ENCODE measurements at places on chromosomes 16 and 17.

DNA sequence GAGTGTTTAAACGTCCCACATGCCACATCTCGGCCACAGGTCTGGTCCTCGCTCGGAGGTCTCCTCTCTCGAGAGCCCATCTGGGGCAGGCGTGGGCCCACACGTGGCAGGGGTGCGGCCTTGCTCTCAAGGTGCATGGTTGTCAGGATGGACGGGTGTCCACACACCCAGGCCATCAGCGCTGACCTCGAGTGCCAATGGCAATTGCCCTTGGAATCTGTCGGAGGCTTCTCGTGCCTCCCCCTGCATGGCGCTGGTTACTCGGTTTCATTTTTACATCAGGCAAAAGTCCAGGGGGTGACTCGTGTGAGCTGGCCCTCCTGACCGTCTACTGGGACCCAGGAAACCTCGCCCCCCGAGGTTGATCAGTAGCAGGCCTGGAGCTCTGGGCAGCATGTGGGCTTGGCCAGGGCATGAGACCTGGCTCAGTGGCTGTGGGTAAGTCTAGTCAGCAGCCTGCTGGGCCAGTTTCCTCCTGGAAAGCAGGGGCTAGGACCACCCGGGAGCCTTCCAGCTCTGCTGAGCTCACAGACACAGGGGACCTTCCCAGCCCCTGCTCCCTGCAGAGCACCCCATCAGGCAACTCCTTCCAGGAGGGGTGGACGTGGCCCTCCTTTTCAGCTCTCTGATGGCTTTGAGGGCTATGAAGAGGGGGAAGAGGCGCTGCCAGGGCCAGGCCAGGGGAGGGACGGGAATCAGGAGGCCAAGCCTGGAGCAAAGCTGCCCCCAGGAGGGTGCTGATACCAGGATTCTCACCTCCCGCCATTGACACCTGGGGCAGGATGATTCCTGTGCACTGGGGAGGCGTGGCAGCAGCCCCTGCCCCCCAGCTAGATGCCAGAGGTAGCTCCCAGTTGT, 3.7 kb upstream of the ZNF469 start:
- no peak for DNase-seq

DNA sequence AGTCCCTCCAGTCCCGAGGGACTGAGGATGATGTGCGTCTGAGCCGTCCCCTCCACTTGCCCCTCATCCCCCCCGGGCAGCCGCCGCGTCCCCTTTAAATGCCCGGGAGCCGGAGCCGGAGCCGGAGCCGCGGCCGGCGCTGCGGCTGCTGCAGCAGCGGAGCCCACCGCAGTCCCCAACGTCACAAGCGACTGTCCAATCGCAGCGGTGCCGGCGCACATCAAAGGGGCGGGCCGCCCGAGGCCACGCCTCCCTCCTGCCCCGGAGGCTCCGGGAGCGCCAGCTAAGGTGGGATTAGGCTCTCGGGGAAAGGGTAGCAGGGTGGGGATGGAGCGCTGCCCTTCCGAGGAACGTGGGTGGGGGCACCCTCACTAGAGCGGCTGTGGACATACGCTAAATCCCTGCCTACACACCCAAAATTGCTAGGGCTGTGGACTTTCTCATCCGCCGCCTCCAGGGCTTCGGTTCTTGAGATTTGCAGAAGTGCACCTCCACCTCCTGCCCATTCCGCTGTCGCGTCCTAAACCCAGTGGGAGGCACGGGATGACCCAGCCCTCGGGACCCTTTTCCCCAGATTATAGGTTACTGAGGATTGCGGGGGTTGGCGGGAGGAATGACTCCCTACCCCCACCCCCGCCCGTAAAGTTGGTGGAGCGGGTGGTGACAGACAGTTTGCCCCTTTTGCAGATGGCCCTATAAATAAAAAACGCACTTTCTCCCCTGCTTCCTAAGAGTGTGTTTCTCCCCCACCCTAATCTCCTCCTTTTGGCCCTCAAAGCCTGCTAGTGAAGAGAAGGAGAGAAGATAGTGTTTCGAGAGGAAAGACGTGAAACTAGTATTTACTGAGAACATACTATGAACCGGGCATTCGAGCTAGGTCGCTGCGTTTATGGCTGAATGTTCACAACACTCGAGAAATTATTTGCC, at the start of gene PHOSPHO1:
PHOSPHO1 (minus strand) TSS at position 152 of the 927 bp plus-strand sequence. CDS start 4,096 bp downstream, outside the sequence.
- DNase-seq: peak; percentile 66

- no peak for DNase-seq
Measured at GRCh38 chr16:66245072-66245471, 121.4 kb upstream of the CDH5 start.

- peak; percentile 69 for DNase-seq
Measured at GRCh38 chr17:45296003-45296832, 20.6 kb downstream of the MAP3K14 start.

GRCh38 chr17:15039366-15039765, 225.8 kb downstream of the PMP22 start:
- peak; percentile 5 for DNase-seq

DNA sequence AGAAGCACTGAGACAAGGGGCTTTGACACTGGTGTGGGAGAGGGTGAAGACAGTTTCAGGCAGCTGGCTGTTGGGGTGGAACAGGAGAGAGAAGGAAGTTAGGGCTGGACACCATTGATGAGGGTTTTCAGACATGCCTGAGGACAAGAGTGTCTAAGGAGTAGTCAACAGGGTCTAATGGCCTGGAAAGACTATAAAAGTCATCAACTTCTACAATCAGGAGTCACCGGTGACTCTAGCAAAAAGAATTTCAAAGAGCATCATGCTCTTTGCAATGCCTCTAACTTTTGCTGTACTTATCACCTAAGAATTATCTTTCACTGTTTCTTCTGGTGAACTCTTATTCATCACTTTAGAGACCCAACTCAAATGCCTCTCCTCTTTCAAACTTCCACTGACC, 213.9 kb downstream of the C16orf78 start:
- DNase-seq: no peak

GRCh38 chr17:9237661-9238301, 216.5 kb downstream of the NTN1 start:
- DNase-seq: no peak

DNA sequence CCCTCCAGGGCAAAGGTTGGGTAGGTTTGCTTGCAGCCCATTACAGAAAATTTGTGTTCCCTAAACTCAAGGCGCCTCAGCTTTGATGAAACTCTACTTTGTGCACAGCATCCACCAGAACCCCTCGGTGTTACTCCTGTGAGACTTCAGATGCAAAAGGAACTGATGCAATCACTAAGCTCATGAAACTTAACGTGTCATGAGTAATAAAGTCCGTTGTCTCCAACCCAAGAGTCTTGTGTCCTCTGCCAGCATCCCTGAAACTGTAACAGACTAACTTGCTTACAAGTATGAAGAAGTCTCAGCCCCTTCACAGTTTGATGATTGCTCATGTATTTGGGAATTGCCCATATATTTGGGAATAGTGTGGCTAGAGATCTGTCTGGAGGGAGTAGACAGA, 74.8 kb upstream of the MARCHF10 start:
- DNase-seq: no peak

DNA sequence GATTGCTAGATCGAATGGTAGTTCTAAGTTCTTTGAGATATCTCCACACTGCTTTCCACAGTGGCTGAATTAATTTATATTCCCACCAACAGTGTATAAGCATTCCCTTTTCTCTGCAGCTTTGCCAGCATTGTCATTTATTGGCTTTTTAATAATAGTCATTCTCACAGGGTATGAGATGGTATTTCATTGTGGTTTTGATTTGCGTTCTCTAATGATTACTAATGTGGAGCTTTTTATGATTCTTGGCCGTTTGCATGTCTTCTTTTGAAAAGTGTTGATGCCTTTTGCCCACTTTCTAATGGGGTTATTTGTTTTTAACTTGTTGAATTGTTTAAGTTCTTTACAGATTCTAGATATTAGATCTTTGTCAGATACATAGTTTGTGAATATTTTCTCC, 36.5 kb upstream of the BCAS3 start:
- peak; percentile 37 for DNase-seq

GRCh38 chr17:43648916-43649315, 12.8 kb downstream of the MEOX1 start:
- no peak for DNase-seq

- no peak for DNase-seq
Measured at GRCh38 chr16:35180970-35181369, 1721.6 kb downstream of the TP53TG3F start.

DNA sequence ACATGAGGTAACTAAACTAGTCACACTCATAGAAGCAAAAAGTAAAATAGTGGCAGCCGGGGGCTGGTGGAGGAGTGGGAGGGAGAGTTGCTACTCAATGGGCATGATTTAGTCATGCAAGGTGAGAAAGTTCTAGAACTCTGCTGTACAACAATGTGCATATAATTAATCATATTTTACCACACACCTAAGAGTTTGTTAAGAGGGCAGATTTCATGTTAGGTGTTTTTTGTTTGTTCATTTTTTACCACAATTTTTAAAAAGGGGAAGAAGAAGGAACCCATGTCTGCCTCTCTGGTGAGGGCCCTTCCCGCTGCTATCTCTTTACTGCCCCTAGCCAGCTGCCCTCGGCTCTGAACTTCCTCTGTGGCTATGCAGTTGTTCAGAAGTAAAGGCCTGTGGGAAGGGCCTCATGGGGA, 11.2 kb downstream of the CD300LB start:
- DNase-seq: no peak

- peak; percentile 6 for DNase-seq
Measured at GRCh38 chr16:68197250-68197649, 38.7 kb downstream of the ESRP2 start.

- no peak for DNase-seq
Measured at GRCh38 chr17:47822785-47823184, 1.2 kb upstream of the OSBPL7 start.

GRCh38 chr17:74888469-74888868, 5.0 kb downstream of the FADS6 start:
- no peak for DNase-seq

DNA sequence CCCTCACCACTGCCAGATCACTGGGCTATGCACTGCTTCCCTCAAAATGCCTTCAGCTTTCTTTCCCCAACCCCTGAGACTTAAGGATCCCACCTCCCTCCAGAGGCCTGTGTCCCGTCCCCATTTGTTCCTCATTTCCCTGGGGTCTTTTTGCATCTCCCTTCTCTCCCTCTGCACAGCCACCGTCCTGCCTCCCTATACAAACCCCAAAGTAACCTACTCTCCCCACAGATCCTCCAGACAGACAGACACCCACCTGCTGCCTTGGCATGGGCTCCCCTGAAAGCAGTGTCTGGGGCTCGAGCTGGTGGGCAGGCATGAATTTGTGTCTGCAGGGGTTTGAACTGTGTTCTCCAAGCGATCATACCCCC, 69.4 kb upstream of the TNRC6C start:
- no peak for DNase-seq

- DNase-seq: peak; percentile 52
Measured at GRCh38 chr16:84531671-84532111, 27.2 kb upstream of the MEAK7 start.

DNA sequence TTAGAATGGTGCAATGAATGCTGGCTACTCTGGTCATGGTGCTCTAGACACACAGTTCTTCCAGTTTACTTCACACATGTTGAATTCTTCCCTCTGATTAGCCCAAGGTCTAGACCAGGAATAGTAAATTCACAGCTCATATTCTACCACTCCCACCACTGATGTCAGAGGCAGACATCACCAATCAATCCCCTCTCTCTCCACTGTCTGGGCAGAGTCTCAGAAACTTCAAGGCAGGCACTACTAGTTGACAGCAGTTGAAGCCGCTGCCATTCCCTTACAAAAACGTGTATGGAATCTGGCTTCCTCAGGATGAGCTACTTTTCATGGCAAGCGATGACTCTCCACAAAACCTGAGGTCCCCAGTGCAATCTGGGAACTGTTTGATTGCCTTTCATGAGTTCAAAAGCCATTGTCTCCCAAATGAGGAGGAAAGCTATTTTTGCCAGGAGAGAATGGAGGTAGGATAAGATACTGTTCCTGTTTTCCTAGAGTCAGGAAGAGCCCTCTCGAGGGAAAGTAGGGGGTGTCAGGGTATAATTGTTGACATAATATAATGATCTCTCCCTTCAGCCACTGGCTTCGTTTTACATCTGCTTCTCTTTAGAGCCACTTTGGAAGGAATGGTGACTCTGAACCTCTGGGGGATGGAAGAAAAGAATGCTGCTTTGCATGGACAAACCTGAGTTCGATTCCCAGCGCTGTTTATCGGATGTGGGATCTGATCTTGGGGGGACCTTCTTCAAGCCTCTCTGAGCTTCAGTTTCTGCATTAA, 90.0 kb downstream of the FOXL1 start:
- DNase-seq: peak; percentile 23

GRCh38 chr17:72915625-72916081, 176.8 kb downstream of the SLC39A11 start:
- DNase-seq: no peak

DNA sequence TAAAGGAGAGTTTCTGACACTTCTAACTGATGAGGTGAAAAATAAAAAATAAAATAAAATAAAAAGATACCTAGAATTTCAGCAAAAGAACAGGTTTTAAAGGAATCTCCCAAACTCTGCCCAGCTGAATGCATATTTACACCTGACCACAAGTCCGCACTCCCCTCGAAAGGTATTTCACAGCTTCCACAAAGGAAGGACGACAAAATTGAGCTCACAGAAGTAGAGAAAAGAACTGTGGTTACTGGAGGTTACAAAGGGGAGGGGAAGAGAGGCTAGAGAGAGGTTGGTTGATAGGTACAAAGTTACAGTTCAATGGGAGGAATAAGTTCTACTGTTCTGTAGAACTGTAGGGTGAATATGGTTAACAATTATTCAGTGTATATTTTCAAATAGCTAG, 5.0 kb downstream of the LITAF start:
- no peak for DNase-seq

Data from mammary epithelial cell (primary cell).